ENCODE measurements at places on chromosomes 11 and 22. TPM values are rescaled to one million over a fixed set of nuclear protein-coding genes. Genes with fewer than 3 reads are reported as not detected.

The RFPL1 gene
- not detected for total RNA-seq

DNA sequence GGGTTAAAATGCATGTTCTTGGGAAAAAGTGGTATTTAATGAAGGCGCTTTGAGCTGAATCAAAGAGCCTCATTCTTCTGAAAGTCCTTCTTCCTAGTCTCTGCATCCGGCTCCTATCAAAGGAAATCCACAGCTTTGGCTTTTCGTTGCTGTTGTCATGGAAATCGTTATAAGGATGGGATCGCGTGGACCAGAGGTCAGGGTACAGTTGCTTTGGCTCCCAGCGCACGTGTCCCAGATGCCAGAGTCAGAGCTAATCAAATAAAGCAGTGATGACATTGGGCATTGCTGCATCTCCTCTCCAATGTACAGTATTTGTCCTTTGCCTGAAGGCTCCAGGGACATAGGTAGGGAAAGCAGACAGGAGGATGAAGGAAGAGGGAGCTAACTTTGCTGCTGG, 181.9 kb downstream of the MYO18B start:
- no peaks in the 10 kb centered on the region for H3K4me1 ChIP-seq
- peaks cover 27% of the 10 kb centered on the region for H3K36me3 ChIP-seq
- H3K27me3 ChIP-seq: peaks cover 31% of the 10 kb centered on the region

- peaks cover 29% of the 10 kb centered on the region for H3K27me3 ChIP-seq
- H3K4me1 ChIP-seq: peaks cover 15% of the 10 kb centered on the region
- no peak for DNase-seq
- no peak overlapping the region for H3K4me3 ChIP-seq
- no peaks in the 10 kb centered on the region for H3K36me3 ChIP-seq
Observed at GRCh38 chr11:627308-627576, 261 bp upstream of the SCT start.

GRCh38 chr11:95924414-95924760, 480 bp upstream of the MTMR2 start:
- no peaks in the 10 kb centered on the region for H3K27me3 ChIP-seq
- no peak for DNase-seq
- H3K27ac ChIP-seq: peak overlapping the region; percentile 92

The LRRC4C gene
- 0.41 TPM for total RNA-seq

The NELL1 gene
- not detected for total RNA-seq

The UBQLN3 gene
- 0.14 TPM for total RNA-seq

GRCh38 chr11:56848141-56848809, 99.8 kb upstream of the OR9G4 start:
- H3K4me3 ChIP-seq: no peak overlapping the region
- peaks cover 13% of the 10 kb centered on the region for H3K27me3 ChIP-seq
- H3K4me1 ChIP-seq: no peaks in the 10 kb centered on the region
- no peak overlapping the region for H3K27ac ChIP-seq
- no peaks in the 10 kb centered on the region for H3K36me3 ChIP-seq

- no peak overlapping the region for H3K27ac ChIP-seq
- no peaks in the 10 kb centered on the region for H3K36me3 ChIP-seq
- DNase-seq: no peak
- H3K4me3 ChIP-seq: no peak overlapping the region
- peaks cover 27% of the 10 kb centered on the region for H3K27me3 ChIP-seq
Observed at GRCh38 chr11:132101881-132102280, 731.5 kb downstream of the NTM start.

Measured in left ventricle myocardium inferior (tissue), 1 donor.